BE2C (cell line): ENCODE measurements at places on chromosomes 6 and 20.

DNA sequence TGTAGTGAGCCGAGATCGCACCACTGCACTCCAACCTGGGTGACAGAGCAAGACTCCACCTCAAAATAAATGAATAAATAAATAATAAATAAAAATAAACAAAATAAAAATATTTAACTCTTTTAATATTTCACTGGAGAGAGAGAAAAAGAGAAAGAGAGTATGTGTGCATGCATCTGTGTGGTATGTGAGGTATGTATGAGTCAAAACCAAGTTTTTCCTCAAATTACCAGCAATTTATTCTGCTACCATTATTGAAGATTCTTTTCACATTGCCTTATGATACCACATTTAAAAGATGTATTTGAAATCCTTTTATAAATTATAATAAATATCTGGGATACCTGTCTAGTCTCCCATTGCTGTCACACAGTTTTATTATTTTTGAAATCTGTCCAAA, 122.1 kb downstream of the CD164 start:
- no peak for DNase-seq

GRCh38 chr6:110137924-110138887, 41.3 kb downstream of the WASF1 start:
- no peak for DNase-seq

DNA sequence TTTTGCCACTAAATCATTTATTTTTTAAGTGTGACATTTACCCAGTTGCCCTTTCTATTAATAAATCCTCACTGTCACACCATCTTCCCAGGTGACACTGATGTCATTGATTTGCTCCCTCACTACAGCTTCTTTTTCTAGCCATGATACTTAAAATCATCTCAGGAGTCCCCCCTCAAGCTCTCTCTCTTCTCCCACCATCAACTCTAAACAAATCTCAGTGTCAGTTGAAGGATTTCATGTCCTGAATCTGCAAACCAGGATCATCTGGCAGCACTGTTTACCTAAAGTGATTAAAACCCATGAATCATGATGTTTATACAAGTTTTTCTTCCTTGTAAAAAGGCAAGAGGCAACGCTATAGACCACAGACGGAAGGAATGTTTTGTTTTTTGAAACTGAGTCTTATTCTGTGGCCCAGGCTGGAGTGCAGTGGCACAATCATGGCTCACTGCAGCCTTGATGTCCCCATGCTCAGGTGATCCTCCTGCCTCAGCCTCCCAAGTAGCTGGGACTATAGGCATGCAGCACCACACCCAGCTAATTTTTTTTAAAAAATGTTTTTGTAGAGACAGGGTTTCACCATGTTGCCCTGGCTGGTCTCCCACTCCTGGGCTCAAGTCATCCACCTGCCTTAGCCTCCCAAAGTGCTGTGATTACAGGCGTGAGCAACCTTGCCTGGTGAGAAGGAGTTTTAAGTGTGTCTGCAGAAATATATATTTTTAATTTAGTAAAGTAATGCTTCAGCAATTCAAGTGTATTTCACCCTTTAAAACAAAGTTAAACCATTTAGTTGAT, 30.1 kb upstream of the SH3BGRL2 start:
- no peak for DNase-seq

GRCh38 chr20:19284400-19285178, 72.1 kb downstream of the SLC24A3 start:
- no peak for DNase-seq

- no peak for DNase-seq
Measured at GRCh38 chr6:101266063-101266462, 127.4 kb upstream of the GRIK2 start.

DNA sequence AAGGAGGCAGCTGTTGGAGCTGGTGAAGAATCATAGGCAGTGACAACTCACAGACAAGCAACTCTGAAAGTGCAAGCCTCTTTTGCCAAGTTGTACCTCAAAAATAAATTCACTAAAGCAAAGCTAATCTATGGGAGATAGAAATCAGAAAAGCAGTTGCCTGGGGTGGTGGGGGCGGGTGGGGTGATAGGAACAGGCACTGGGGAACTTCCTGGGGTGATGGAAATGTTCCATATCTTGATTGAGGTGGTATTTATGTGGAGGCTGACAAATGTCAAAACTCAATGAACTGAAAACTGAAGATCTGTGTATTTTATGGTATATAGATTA, 52.4 kb downstream of the ATP9A start:
- no peak for DNase-seq

DNA sequence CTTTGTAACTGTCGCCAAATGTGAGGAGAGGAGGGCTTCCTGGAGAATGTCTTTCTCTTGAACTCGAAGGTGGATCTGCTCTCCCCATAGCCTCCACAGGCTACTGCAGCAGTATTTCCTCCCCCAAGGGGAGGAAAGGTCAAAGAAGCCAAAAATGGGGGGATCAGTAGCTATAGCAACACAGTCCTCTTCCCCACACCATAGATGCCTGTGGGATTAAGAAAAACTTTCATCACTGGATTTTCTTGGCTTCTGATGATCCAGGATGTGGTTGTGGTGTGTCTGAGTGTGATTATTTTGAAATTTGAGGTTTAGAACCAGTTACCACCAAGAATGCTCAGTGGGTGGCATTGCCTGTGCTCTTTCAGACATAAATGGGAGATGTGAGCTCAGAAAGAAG, 140.1 kb upstream of the SPACA1 start:
- no peak for DNase-seq

DNA sequence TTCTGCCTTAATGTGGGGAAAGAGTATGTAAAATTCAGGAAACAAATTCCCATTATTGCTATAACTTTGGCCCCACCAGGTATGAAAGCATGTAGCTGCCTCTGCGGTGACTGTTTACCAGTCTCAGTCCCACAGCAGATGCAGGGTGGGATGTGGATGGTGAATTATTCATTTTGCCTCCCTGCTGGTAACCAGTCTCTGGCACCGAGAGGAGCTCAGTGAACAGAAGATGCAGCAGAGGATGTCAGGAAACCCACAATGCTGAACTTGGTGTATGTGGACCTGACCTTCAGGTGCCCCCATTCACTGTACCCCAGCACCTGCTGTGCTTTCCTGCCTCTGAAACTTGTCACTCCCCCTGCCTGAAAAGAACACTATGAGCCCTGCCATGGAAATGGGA, 8.8 kb upstream of the METTL24 start:
- DNase-seq, result no peak

DNA sequence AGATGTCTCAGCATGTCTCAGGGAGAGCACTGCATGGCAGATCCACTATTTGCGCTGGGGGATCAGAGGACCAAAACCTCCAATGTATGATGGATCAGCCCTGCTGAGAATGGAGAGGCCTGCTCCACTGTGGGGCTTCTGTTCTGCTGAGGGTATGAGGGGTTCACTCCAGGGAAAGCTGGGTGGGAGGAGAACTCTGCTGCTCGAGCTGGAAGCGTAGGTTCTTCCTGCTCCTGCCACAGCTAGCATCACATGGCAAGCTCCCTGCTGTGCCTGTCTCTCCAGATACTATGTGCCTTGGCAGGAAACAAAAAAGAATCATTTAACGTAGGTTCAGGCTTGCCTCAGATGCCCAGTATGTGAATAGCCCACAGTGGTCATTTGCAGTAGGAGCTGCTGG, 105.8 kb downstream of the EPM2A start:
- DNase-seq, result no peak

DNA sequence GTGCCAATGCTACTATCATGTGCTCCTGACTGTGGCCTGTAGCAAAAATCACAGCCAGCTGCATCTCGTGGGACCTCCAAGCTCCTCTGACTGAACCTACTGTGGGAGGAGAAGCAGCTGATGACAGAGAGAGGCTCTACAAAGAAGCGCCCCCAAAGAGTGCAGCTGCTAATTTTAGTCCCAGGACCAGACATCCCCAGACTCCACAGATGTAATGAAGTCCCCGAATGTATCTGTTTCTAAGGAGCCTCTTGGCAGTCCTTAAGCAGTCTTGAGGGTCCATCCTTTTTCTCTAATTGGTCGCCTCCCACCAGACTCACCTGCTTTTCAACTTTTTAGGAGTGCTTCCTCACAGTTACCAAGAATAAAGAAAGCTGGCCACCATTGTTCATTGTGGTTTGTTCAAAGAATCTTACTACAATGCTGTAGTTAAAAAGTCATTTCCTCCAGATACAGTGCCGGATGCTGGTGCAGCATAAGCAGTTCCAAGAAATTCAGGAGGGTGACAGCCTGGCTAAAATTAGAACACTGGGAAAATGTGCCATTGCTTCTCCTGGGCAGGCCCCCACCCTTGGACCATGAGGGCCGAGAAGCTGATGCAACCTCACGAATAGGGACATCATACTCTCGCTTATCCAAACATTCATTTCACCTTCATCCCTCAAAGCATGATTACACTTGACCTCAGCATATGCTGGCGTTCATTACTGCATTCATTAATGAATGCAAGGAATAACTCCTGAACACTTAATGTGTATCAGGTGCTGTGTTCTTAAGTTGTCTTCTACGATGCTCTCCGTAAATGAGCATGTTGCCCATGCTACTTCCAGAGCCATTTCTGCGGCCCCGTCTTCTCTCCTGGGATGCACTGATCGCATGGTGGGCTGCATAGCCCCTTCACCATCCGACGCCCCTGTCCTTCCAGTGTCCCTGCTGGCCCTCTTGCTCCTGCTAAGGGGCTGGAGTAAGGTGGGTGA, 66.4 kb downstream of the LY86 start:
- no peak for DNase-seq

DNA sequence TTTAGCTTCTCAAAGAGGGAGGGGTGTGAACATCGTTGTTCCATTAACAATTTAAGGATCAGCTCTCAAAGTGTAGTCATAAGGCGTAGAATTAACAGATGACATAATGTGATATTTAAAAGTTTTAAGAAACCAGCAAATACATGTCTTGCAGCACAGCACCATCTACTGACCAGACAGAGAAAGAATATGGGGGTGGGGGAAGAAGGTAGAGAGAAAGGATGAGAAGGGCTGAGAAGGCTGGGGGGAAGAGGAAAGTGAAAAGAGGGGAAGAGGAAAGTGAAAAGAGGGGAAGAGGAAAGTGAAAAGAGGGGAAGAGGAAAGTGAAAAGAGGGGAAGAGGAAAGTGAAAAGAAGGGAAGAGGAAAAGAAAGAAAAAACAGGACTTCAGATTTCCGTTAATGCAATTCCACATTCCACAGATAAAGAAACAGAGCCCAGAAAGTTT, 80.9 kb downstream of the HAO1 start:
- peak; percentile 16 for DNase-seq

GRCh38 chr6:113110211-113110610, 746.9 kb upstream of the MARCKS start:
- no peak for DNase-seq

GRCh38 chr6:139376017-139376330, 1.5 kb upstream of the CITED2 start:
- DNase-seq, result no peak

DNA sequence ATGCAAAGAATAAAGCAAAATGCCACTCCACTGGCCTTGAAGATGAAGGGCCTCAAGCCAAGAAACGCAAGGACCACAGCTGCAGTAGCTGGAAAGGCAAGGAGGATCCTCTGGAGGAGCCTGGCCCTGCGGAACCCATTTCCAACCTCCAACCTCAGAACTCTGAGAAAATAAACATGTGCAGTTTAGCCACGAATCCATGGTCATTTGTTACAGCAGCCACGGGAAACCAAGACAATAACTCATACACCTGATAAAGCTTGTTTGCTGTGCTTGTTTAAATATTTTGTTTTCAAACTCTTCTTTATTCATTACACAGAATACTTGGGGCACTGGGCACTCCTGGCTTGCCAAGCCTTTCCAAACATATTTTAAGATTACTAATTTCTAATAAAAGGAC, 10.4 kb downstream of the SERPINB6 start:
- no peak for DNase-seq

DNA sequence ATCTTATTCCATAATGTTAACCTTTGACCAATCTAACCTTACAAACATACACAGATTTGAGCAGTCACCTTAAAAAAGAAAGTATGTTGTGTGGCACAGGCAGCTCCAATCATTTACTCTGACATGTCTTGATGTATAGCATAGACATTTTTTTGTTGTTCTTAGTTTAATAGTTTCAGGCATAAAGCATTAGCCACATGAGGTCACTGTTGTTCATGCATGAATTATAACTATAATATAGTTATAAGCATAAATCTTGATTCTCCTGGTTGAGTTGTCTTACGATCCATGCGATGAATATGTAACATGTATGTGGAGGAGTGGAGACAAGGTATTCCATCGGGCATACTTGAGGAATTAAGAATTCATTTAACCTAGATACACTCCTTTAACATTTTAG, 26.1 kb upstream of the NKAIN2 start:
- DNase-seq, result no peak

DNA sequence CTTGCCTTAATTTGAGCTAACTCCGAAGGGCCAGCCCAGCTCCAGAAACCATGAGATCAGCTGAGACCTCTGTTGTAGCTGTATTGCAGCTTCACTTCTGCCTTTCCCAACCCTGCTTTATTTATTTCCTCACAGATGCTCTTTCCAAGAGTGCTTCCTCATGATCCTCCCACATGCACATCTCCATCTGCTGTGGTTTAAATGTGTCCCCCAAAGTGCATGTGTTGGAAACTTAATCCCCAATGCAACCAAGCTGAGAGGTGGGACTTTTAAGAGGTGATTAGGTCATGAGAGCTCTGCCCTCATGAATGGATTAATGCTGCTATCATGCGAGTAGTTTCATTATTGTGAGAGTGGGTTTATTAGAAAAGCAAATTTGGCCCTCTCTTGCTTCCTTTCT, 164.4 kb upstream of the TAB2 start:
- no peak for DNase-seq

DNA sequence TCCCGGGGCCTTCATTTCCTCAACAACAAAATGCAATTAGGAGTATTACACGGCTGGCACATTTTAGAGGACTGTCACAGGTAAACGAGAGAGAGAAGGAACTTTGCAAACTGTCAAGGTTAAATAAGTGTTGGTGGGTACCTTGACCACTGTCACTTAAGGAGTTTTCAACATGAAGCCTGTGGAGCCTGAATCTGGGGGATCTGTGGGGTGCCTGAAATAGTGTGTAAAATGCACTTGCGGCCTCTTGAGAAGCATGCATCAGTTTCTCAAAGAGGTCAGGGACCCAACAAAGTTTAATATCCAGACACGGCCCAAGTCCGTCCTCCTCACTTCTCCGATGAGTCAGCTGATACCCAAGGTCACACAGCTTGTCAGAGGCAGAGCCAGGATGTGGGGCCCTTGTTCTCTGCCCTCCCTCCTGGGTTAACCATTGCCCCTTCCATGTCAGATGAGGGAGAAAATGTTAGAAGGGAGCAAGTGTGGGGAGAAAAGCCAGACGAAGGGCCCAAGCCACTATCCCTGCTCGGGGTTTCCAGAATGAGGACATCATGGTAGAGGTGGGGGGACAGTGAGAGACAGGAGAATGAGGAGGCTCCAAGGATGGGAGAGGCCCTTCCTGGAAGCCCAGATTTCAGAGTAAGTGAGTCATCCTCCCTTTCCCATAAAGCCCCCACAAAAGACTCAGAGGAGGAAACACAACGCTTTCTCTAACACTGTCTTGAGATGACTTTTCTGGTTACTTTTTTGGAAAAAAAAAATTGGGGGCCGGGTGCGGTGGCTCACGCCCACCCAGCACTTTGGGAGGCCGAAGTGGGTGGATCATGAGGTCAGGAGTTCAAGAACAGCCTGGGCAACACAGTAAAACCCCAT, 42.2 kb downstream of the C6orf132 start:
- DNase-seq, result no peak

GRCh38 chr6:167290786-167291622, at the start of gene UNC93A:
TSS of gene UNC93A (plus strand) at chr6:167291315. CDS start at chr6:167291490, 175 bp downstream.
- no peak for DNase-seq

- no peak for DNase-seq
Measured at GRCh38 chr20:48613926-48614325, 213.9 kb downstream of the PREX1 start.
